ENCODE measurements at places on chromosomes 2 and 18.
A peak's percentile ranks its signal among the peaks of the same experiment; 100 is the strongest.

DNA sequence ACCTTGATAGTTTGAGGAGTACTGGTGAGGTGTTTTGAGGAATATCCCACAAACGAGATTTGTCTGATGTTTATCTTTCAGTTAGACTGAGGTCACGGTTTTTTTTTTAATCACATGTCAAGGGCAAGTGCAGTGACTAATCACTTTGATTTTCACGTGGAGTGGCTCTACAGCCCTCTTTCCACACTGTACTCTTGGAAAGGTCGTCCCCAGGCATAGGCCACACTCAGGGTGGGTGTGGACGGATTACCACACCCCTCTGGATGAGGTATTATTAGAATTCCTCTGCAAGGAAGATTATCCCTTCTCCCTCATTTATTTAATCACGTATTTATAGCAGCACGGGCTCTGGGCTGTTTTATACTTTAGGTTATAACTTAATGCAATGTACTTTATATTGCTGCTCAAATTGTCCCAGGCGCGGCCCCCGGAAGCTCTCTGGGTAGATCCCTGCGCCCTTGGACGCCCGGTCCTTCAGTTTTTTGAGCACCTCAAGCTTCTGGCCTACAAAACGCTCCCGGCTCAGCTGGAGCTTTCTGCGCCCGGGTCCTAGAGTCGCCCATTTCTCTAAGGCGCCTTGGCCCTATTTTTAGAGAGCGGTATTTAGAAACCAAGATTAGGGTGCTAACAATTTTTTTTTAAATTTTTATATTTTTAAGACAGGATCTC lies 515 bp upstream of the PLEKHB2 start:
- peak; percentile 32 for DNase-seq

DNA sequence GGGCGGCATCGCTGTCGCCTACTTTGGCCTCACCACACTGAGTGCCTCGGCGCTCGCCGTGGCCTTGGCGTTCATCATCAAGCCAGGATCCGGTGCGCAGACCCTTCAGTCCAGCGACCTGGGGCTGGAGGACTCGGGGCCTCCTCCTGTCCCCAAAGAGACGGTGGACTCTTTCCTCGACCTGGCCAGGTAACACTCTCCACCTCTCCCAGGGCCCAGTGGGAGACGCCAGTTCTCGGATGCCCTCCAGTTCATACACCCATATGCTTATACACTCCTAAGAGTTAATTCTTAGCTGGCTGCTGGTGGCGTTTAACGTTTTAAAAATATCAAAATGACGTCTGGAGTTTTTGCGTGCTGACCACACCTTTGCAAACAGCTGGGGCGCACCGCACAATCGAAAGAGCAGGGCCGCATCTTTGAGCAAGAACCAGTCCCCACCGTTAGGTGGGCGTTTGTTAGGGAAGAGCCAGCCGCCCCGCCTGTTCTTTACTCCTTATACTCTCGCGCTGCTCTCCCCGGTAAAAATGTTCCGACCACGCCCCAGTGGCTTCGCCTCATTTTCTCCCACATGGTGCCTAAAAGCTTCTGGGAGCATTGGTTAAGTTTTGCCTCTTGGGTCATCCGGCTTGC lies 899 bp downstream of the SLC1A4 start:
- no peak for DNase-seq

DNA sequence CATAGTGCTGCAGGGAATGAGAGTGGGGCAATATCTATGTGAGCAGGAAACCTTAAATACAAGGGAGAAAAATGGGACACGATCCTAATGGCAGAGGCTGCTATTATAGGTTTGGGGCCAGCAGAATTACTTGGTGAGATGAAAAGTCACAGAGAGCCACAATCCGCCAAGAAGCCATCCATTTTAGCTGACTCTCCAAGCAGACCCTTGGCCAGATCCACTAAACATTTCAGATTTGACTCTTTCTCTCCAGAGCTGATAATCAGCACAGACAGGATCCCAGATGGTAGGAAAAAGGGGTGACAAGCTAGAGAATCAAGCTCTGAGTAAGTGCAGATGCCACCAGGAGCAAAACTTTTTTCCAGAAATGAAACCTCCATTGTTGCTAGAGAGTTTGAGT lies 61.5 kb downstream of the MAPK4 start:
- DNase-seq: no peak

DNA sequence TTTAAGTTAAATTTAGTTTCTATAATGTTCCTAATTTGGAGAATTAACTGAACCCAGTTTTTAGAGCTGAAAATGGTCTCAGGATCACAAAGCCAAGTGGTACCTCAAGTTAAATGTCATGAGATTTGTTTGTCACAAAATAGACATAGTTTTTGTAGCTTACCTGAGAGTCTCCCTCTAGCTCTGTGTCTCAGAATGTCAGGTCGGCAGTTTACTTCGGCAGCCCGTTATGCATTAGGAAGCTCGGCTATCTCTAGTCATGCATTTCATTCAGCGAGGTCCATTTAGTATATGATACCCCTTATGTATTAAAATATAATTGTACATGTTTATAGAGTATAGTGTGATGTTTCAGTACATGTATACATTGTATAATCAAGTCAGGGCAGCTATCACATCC lies 155.6 kb downstream of the EML6 start:
- no peak for DNase-seq

GRCh38 chr2:188902901-188903491 lies 71.2 kb upstream of the COL3A1 start:
- no peak for DNase-seq

- DNase-seq: no peak
Observed at GRCh38 chr2:21382701-21383520, 259.1 kb downstream of the TDRD15 start.

- no peak for DNase-seq
Observed at GRCh38 chr2:205629091-205629776, 53.1 kb upstream of the NRP2 start.

- DNase-seq: no peak
Observed at GRCh38 chr2:194327196-194327888, 1329.7 kb upstream of the SLC39A10 start.

DNA sequence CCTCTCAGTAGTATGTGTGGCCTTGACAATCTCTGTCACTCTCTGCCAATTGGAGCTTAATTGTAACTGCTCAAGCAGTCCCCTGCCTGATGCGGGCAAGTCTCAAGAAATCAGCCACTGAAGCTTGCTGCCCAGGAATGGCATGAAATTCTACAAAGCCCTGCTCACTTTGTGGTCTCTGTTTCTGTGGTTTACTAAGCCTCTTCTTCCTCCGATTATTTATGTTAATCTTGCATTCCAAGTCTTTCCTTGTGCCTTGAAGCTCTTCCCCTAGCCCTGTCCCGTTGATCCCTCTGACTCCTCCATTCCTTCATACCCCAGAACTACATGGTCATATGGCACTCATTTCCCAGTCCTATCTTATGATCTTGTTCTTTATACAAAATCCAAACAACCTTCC lies 489.3 kb upstream of the CHST9 start:
- no peak for DNase-seq

GRCh38 chr2:137348301-137348700 lies 583.0 kb downstream of the THSD7B start:
- DNase-seq: no peak

GRCh38 chr2:28163028-28163427 lies 229.6 kb upstream of the FOSL2 start:
- no peak for DNase-seq

GRCh38 chr18:49745045-49746014 lies 68.0 kb downstream of the ACAA2 start:
- DNase-seq: no peak

- DNase-seq: no peak
Observed at GRCh38 chr2:120702061-120702460, 33.6 kb upstream of the GLI2 start.

- no peak for DNase-seq
Observed at GRCh38 chr18:42261731-42262130, 306.7 kb downstream of the PIK3C3 start.

GRCh38 chr2:239271882-239272281 lies 128.9 kb downstream of the HDAC4 start:
- DNase-seq: no peak

- DNase-seq: no peak
Observed at GRCh38 chr18:64240316-64240715, 91.4 kb upstream of the LINC00305 start.

GRCh38 chr2:150911766-150912280 lies 349.8 kb downstream of the RBM43 start:
- no peak for DNase-seq

DNA sequence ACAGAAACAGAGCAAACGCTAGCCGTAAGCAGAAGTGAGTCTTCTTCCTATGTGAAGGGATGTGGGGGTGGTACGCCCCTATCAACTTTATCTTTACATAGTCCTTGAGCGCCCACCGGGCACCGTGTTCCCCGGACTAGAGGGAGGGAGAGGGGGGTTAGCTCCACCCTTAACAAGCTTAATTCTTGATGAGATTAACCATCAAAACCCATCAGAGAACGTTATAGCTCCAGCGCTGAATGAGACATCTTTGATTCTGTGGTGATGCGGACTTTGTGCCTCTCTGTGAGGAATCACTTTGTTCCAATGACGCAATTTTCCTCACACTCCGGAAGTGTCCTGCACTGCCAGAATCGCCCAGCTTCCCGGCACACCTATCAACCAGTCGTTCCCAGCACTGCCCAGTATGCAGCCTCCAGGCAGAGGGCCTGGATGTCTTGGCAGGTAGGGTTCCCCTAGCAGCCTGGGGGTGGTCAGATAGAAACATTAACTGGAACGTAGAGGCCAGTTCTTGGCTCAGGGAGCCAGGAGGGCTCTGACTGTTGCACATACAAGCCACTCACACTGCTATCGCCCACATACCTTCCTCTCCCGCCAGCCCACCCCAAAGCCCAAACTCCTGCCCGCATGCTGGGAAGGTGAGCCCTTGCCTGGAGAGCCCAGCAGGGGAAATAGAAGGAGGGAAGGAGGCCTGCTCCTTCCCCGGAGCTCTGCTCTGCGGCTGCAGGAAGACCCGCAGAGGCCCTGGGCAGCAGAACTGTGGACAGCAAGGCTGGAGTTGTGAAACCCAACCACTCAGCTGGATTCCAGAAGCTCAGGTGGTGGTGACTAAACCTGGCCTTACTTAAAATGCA lies 1.9 kb upstream of the ODC1 start:
- no peak for DNase-seq

DNA sequence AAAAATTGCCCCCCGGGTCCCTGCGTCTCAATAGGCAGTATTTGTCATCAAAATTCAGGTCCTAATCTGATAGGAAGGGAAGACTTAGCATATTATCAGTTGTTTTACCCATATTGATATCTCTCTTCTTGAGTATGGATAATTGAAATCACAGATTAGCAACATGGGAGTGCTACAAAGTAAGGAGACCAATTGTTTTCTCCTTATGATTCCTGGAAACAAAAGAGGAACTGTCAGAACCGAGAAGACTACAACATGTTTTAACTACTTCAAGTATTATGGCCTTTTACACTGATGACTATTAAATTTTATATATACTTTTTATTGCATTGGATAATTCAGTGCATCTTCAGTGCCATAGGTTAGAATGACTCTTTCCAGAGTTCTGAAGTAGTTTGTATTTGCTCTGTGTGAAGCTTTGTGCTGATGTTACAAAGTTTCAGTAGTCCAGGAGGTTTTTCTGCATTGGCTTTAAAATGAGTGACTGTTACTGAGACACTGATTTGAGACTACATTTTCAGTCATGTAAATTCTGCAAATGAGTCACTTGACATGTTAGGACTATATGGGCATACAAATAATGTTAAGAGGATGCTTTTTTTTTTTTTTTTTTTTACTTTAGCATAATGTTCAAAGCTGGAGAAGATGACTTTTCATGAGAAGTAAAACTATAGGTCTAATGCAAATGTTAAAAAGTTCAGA lies 19.7 kb upstream of the TLK1 start:
- no peak for DNase-seq

- DNase-seq: no peak
Observed at GRCh38 chr2:124112966-124113365, 87.9 kb downstream of the CNTNAP5 start.

DNA sequence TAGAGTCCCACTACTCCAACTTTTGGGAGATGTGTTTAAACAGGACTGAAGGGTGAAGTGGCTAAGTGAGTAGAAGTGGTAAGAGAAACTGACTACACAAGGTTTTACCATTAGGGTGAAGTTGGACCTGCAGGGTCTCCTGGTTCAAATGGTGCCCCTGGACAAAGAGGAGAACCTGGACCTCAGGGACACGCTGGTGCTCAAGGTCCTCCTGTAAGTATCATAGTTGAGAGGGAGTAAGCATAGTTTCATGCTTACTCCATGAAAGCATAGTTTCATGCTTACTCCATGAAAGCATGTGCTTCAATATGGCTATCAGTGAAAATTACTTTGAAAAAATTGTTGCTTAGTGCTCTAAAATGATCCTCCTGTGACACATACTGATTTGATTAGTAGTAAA lies 19.1 kb downstream of the COL3A1 start:
- DNase-seq: no peak

DNA sequence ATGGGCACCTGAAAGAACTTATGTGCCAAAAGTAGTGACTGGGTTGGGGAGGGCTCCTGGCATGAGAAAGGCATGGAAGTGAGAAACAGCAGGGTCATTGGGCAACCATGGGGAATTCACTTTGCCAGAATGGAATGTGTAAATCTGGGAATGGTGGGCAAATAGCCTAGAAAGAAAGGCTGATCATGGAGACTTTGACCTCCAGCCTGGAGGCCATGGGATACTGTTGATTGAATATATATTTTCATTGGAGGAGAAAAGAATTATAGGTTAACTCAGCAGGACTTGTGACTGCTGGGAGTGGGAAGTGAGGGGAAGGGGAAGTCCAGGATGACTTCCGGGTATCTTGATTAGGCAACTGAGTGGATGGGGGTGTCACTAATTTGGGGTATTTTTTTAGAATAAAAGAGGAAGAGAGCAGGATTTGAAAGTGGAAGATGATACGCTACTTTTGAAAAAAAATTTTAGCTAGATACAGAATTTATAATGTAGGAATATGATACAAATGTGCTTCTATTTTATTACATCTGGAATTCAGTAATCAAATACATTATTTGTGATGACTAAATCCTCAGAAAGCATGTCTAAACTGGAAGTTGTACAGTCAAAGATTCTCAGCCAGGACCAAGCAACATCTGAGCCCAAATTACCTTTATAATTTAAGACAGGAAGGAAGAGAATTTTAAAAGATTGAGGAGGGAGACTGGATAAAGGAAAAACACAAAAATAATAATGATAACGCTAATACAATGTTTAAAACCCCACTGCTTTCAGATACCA lies 116.2 kb downstream of the GATA6 start:
- DNase-seq: no peak

DNA sequence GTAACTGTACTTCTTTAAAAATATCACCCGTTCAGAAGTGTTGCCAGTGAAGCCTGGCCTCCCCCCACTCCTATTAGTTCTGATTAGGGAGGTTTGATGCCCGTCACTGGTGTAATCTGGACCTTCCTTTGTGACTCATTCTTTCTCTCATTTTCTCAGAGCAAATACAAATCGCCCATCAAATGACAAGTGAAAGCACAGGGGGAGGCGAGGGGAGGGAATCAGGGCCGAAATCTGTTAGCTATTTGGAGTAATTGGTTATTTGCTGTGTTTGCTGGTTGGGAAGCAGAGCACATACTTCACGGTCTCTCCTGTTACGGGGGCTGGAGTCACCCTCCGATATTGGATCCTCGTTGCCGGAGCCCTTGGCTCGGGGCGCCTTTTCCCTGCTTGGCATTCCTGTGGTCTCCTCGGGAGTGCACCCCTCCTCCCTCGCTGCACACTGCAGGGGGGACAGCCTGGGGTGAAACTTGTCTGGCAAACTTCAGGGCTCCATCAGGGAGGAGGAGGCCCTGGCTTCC lies 178.1 kb downstream of the DYSF start:
- DNase-seq: no peak

Measured in stimulated activated CD4-positive, alpha-beta T cell treated with anti-CD3 and anti-CD28 coated beads, TNF-alpha, amount 100 ng/mL, for 4 hours (primary cell).